D341Med (cell line): ENCODE measurements at places on chromosomes 5 and 9.
A peak's percentile ranks its signal among the peaks of the same experiment; 100 is the strongest.

- no peak for DNase-seq
These were observed 38.5 kb downstream of the ABITRAM start for GRCh38 chr9:108972626-108973209.

- no peak for DNase-seq
These were observed 446.9 kb upstream of the CLINT1 start for GRCh38 chr5:158305861-158306260.

DNA sequence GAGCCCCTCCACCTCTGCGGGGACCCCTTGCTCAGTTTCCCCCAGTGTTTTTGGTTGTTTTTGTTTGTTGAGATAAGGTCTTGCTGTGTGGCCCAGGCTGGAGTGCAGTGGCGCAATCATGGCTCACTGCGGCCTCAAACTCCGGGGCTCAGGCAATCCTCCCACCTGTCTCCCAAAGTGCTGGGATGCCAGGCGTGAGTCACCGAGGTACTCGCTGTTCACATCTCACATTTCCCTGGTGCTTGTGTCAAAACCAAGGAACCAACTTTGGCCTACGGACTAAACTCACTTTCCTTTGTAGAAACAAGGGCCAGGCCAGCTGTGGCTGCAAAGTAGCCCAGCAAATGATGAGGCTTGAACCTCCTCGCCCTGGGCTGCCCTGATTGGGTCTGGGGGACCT, 9.7 kb upstream of the AJM1 start:
- no peak for DNase-seq

DNA sequence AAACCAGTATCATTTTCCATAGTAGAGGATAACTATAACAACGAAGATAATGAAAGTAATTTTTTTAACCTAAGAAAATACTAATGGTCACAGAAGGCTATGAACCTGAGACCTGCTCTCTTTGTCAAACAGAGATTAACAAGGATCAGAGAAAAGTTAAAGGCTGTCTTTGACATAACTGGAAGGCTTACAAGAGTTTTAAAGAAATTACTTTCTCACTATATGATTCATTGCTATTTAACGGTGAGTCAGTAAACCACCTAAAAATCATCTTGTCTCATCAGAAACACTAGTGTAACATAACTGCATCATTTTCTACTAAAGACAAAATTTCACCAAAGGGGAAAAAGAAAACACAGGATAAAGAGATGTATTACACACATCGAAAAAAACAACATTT, 19.3 kb downstream of the MLANA start:
- DNase-seq = no peak

GRCh38 chr5:140142856-140143255, 17.1 kb downstream of the IGIP start:
- DNase-seq = no peak

DNA sequence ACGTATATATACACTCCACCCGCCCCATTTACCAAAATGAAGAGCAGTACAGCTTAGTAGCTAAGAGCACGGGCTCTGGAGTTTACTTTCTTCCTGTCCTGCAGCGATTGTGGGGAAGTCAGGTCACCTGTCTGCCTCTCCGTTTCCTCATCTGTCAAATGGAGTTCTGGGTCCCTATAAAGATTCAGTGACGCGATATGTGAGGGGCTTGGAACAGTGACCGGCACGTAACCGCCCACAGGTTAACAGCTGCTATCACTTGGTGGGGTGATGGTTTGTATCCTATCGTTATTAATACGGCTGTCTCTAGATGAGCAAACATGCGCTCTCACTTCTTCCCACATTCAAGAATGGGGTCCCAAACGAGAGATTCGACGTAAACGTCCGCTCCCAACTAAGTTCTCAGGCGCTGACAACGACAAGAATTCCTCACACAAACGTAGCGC, 426 bp downstream of the FAM114A2 start:
- DNase-seq = peak; percentile 45

- DNase-seq = peak; percentile 83
These were observed at the start of gene TLX3 for GRCh38 chr5:171308453-171309275. TLX3 (plus strand) TSS chr5:171309248; CDS start chr5:171309366, 118 bp downstream.

DNA sequence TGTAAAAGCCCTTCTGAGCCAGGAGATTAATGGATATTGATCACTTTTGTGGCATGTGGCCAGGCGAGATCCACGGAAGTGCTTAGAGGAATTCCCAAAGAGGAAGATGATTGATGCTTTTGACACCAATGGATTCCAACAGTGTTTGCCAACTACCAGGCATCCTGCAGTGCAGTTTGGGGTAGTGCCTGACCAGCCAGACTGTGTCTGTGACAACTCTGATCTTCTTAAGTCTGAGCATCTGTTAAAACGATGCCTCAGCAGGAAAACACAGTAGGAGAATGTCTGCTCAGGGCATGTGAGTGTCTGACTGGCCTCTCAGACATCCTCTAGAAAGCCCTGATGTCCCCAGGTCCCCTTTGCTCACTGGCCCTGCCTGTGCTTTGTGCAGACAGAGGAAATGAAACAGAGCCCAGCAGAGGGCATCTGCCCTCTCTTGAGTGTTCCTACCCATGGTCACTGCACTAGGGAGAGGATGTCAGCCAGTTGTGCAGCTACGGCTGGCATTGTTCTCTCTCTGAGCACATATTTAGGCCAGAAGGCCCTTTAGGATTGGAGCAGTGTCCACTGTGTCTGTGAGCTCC, 57.0 kb downstream of the TRPC7 start:
- no peak for DNase-seq

- no peak for DNase-seq
These were observed 23.6 kb downstream of the UBAP2 start for GRCh38 chr9:34025062-34025461.

DNA sequence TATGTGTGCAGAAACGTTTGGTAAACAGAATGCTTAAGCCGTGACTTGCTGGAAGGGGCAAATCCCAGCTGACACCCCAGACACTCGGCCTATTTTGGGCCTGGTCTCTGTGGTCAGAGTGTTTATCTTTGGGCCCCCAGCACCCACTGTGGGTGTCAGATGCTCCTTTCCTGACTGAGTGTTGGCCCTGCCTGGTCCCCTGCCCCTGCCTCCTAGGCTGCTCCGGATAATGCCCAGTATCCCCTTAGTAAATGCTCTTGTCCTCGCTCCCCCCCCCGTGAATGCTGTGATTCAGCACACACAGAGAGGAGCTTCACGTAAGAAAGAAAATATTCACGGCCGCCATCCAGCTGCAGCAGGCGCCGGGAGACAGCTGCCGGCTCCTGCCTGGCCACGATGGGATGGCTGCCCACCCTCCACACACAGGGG, 11.3 kb upstream of the ANGPTL2 start:
- DNase-seq = no peak

- no peak for DNase-seq
These were observed 2.0 kb downstream of the RORB start for GRCh38 chr9:74499111-74499601.

DNA sequence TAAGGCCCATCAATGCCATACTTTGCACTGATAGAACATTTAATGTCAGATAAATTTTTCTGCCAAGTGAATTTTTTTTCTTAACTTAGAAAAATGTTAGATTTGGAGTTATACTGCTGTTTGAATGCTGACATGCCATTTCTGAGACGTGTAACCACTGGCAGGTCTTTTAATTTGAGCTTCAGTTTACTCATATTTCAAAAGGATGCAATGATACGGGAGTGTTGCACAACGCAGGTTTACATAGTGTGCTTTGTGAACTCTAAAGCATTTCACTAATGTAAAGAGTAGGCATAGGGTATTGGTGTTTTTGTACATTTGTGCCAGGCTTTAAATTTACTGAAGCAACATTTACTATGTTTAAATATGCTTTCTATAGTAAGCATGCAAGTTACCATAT, 4.2 kb downstream of the ZBTB43 start:
- DNase-seq = no peak

- no peak for DNase-seq
These were observed 1468.1 kb upstream of the WWC1 start for GRCh38 chr5:166823360-166823759.

- DNase-seq = peak; percentile 89
These were observed 3.1 kb downstream of the SLC4A9 start for GRCh38 chr5:140362875-140363630.

DNA sequence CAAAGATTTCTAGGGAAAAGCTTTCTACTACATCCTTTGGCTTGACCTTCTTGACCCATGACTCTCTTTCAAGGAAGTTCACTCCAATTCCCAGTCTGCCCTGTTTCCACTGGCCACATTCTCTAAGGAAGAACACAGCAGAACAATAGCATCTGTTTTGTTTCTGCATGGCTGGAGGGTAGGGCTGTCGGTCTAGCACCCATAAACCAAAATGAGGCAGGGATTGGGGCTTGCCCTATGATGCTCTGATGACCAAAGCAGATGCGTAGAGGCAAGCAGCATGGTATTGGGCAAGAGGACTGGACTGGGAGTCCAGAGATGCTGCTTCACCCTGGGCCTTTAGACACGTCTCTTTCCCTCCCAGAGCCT, 24.1 kb downstream of the GOLGA2 start:
- DNase-seq = no peak

- DNase-seq = no peak
These were observed 47.6 kb downstream of the ANGPTL2 start for GRCh38 chr9:127074561-127075548.

DNA sequence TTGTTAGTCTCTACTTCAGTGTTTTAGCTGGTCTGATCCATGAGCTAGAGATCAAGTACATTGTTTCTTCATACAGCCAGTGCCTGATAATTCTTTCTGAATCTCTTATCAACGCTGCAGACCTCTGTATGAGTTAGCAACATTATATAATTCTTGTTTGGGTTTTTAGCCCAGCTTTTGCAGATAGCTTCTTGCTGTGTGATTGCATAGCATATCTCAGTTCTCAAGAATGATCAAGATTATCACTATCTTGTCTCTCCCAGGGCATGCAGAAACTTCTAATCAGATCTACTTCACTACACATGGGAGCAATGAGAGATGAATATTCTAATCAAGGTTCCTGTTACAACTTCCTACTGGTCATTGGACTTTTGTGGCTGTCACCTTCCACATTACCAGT, 158.3 kb downstream of the FAM174A start:
- no peak for DNase-seq

- DNase-seq = peak; percentile 86
These were observed at the start of gene SUSD1 for GRCh38 chr9:112174965-112175795. SUSD1 (minus strand) TSS chr9:112175297; CDS start chr9:112175235, 62 bp downstream.

GRCh38 chr5:73764586-73764985, 138.6 kb downstream of the ARHGEF28 start:
- DNase-seq = no peak

GRCh38 chr9:10703139-10703538, 90.3 kb upstream of the PTPRD start:
- no peak for DNase-seq

GRCh38 chr5:89232139-89232603, 349.2 kb upstream of the MEF2C start:
- no peak for DNase-seq

- DNase-seq = no peak
These were observed 21.8 kb downstream of the RGMB start for GRCh38 chr5:98795243-98795642.

GRCh38 chr9:78014776-78015175, 16.8 kb downstream of the GNAQ start:
- DNase-seq = no peak

DNA sequence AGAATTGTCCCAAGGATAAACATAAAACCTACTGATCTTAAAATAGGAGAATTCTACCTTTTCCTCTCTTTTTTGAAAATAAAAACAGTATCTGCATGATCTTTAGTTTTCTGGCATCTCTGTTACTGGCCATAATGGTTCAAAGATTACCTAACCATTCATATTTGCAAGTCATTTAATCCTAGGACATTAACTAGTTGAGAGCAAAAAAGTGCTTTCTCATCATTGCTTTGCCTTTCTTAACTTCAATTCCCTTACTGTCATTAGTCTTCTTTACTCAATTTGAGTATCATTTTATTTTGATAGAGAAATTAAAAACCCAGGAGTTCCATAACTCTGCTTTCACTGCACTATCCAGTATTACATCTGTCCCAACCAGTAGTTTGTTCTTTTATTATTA, 68.6 kb downstream of the RFX3 start:
- DNase-seq = no peak

GRCh38 chr9:38171538-38171884, 102.5 kb upstream of the SHB start:
- no peak for DNase-seq

DNA sequence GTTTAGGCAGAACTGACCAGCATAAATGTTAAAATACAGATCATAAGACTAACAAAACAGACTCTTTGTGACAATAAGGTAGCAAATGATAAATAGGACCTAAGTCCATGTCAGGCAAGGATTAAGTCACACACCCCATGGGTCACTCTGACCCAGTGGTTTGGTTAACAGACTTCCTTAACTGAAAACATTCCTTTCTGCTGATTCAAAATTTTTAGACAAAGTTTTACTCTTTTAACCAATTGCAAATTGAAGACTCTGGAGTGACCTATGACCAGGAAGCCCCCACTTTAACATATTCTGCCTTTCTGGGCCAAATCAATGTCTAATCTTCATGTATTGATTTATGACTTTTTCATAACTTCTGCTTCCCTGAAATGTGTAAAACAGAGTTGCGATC, 4.9 kb upstream of the NXNL2 start:
- no peak for DNase-seq

DNA sequence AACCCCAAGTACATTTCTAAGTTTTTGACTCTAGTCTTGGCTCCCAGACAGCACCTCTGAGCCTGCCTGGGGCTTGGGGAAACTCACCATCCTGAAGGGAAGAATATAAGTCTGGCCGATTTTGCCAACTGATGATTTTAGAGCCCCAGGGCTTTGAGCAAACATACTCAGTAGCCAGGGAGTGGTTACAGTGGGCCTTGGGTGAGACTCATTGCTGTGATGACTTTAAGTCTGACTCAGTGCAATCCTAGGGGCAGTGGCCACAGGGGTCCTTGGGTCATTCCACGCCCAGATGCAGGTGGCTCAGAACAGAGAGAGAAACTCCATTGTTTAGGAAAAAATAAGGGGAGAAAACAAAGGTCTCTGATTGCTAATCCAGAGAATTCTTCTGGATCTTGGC, 312.0 kb upstream of the EDIL3 start:
- DNase-seq = no peak

DNA sequence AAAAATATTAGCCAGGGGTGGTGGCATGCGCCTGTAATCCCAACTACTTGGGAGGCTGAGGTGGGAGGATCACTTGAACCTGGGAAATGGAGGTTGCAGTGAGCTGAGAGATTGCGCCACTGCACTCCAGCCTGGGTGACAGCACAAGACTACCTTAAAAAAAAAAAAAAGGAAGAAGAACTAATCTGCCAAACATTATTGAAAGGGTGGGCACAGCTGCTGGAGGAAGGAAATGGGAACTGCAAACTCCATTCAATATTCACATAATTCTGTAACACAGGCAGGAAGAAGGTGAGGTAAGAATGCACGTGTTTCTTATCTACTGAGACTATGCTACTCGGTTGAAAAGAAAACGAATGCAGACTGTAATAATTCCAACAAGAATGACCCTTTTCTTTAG, 121.1 kb upstream of the GNA14 start:
- no peak for DNase-seq

- DNase-seq = no peak
These were observed 623.1 kb downstream of the LRRC70 start for GRCh38 chr5:63201738-63202137.

- no peak for DNase-seq
These were observed 68.5 kb downstream of the TEX10 start for GRCh38 chr9:100284247-100284646.
